ENCODE measurements at places on chromosomes 4 and X.

DNA sequence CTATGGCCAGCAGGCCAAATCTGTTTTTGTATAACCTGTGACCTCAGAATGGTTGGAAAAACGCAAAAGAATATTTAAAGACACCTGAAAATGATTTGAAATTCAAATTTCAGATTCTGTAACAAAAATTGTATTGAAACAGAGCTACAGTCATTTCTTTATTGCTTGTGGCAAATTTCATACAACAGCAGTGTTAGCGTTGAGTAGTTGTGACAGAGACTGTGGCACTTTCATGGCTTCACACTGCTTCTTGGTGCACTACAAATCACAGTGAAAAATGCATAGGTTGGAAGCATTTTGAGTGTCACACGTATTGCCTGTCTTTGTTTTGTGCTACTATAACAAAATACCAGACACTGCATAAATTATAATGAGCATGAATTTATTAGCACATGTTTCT, 12.2 kb upstream of the PARM1 start:
- DNase-seq = no peak

DNA sequence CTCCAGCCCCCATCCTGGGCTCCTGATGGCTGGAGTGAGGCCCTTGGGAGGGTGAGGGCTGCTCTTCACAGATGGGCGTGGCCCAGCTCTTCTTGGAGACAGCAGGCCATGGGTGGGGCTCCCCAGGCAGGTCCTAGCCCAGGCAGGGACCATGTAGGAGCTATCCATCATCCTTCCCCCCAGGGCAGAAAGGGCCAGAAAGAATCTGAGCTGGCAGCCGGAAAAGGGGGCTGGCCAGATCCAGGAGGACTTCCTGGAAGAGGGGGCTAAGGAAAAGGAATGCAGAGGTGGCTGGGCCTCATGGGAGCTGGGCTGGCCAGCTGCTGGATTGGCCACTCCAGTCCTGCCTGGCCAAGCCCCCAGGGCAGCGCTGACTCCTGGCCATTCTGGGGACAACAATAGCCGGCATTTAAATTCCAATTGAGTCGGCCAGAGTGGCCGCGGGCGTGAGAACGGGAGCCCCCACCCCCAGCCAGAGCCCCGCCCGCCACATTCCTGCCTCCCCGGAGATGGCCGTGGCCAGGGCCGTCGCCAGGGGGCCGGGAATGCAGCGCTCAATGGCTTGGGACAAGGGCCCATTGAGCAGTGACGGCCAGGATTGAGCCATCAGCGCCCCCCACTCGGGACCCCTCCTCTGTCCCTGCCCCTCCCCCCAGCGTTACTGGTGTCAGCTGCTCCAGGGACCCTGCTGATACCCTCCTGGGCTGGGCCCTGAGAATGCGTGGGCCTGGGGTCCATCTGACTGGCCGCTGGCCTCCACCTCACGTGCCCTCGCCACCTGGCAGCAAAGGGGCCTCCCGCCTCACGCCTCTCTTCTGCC, 15.1 kb upstream of the FGFR3 start:
- DNase-seq = no peak

DNA sequence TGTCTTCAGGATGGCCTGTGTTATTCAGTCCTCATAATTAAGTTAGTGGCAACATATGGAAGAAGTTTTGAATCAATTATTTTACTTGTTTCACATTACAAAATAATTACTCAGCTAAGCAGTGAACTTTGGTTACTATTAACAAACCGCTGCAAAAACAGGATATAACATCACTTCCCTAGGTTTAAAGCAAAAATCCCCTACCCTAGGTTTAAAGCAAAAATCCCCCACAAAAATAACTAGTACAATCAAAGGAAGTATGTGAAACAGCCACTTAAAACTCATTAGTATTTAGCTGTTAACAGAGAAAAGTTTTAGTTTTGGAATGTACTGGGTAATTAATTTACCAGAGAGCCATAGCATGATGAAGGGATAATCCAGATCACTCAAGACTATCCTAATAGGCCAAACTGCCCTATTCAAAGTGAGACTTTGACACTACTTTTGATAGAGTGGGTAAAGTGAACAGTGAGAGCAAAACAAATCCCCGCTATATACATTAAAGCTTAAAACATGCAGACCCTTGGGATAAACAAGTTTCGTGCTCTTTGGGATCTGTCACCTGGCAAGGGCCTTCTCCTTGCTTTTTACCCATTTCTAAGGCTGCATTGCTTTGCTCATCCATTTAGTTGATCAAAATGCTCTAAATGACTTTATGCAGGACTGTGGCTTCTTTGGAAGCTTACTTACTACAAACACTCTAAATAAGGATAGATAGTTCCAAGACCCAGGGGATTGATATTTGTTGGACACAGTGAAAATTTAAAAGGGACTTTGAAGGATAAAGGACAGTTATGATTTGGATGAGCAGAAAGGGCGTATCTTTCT, 36.4 kb upstream of the GPR174 start:
- DNase-seq = no peak

GRCh38 chrX:1581132-1581531, 10.3 kb upstream of the AKAP17A start:
- peak; percentile 6 for DNase-seq

DNA sequence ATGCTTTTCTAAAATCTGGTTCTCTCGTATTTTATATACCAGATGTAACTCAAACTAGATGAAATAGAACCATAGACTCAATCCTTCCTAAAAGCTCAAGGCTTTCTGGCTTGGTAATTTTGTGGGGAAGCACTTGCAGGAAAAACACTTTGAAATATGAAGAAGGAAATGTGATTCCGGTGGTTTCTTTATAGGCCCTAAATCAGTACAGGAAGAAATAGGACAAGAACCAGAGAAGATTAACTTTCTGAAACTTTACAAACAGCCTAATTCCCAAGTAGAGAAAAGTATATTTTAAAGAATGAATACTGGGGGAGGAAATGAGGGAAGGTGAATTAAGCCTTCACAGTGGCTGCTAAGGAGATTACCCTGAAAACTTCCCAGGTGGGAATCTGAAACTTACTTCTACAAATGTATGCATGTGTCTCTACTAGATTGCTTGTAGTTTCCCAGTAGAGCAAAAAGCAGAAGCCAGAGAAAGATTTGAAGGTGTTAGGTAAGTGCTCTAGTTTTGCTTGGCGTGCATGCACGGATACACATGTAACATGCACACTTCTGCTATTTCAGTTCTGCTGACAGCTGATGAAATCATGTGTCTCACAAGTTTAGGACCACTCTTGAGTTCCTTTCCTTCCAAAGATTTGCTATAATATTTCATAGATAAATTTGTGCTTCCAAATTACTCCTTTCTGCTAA, 92.1 kb downstream of the AFF1 start:
- DNase-seq = no peak

GRCh38 chr4:26992657-26993361, 132.2 kb downstream of the STIM2 start:
- DNase-seq = no peak

DNA sequence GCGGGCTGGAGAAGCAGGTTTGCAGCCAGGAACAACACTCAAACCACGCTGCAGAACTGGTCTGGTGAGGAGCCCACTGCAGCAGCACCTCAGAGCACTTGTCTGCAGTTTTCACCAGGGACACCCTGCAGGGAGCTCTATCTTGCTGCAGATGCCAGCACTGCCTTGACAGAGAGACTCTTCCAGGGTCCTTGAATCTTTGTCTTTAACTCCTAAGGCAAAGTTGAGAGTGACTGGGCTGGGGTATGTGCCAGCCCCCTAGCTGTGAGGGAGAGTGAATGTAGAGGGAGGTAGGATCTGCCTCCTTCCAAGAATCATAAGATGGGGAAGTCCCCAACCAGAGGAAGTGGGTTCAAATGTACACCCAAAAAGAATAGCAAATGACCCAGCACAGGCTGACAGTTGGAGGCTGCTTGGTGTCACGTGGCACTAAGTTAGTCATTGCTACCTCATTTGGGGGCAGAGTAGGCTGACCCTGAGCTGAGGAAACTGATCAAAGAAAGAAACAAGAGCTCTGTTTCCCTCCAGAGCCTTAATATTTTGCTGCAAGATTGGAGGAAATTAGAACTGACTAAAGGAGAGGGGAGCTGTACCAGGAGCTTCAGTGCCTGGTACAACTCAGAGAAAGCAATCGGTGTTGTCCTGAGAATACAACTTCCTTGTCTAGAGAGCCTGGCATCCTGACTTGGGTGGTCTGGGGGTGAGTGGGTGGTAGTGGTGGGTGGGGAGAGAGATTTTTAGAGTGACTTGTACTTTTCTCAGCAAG, 28.2 kb upstream of the HUWE1 start:
- DNase-seq = no peak

GRCh38 chrX:149639568-149639967, 8.0 kb upstream of the TMEM185A start:
- no peak for DNase-seq

DNA sequence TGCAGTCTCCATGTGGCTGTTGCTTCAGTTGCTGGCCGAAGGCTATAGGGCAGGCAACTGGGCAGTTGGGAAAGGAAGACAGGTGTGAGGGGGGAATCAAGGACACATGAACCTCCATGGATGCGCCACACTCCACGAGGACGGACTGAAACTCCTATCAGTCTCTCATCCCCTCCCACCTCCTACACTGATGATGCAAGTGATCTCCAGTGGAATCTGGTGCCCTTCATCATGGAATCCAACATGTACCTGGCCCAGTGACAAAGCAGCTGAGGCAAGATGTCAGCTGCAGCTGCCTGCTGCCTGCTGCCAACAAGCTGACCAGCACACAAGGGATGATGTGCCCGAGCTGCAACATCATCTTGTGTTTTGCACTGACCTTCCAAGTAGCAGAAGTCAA, 26.0 kb upstream of the MGST2 start:
- no peak for DNase-seq

DNA sequence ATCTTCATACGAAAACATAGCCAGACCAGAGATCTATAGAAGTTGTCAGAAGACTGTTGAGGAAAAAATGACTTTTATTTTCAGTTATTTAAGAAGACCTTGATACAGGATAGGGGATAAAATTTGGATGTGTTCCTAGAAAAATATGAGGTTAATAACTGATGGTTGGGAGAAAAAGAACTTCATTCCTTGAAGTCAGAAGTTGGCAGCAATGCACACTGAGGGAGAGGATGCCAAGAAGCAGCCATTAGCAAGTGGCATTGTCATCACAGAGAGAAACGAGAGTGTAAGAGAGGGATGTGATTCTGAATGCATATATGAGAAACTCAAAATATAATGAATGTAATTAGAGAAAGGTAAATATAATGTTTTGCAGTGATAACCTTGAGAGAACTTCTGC, 382.1 kb upstream of the EPHA5 start:
- DNase-seq = no peak

DNA sequence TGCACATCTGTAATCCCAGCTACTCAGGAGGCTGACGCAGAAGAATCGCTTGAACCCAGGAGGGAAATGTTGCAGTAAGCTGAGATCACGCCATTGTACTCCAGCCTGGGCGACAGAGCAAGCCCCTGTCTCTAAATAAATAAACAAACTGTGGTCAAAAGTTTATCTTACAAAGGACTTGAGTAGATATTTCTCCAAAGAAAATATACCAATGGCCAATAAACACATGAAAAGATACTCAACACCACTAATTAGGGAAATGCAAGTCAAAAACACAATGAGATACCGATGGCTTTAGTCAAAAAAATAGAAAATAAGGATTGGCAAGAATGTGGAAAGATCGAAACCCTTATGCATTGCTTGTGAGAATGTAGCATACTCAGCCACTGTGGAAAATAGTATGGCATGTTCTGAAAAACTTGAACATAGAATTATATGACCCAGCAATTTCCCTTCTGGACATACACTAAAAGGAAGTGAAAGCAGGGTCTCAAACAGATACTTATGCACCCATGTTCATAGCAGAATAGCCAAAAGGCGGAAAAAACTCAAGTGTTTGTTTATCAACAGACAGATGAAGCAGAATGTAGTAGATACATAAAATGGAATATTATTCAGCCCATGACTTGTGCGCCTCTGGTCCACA, 2.0 kb upstream of the CFAP97 start:
- no peak for DNase-seq

DNA sequence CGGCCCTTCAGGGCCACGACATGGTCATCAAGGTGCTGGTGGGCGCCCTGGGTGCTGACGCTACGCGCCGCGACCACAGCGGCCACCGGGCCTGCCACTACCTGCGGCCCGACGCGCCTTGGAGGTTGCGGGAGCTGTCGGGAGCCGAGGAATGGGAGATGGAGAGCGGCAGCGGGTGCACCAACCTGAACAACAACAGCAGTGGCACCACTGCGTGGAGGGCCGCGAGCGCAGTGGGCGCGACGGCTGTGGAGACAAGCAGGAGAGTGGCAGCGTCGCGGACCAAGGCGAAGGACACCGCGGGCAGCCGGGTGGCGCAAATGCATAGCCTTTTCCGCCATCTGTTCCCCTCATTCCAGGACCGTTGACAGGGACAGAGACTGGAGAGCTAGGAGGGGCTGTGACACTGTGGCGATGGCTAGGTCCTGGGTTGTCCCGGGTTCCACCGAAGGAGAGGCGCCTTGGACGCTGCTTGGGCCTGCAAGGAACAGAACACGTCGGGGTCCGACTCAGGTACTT, 919 bp downstream of the SOWAHD start:
- no peak for DNase-seq

DNA sequence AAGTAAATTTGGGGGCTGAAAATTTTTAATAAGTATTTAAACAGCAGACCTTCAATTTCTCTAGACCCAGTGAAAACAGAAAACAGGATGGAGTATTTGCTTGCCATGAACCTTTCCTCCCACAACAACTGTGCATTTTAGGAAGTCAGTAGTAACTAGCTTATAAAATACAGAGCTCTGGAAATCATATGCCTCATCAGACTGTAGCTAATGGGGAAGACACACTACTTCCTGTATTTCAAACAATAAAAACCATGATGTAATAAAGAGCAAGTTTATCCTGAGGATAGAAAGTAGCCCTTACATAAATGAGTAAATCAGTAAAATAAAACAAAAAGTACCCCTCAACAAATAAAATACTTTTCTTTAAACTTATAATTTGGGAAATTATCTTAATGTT, 280.1 kb upstream of the ZFP42 start:
- DNase-seq = no peak

GRCh38 chr4:150328496-150328895, 250.3 kb downstream of the DCLK2 start:
- DNase-seq = no peak

GRCh38 chr4:10667701-10668326, 16.8 kb downstream of the CLNK start:
- DNase-seq = peak; percentile 9

DNA sequence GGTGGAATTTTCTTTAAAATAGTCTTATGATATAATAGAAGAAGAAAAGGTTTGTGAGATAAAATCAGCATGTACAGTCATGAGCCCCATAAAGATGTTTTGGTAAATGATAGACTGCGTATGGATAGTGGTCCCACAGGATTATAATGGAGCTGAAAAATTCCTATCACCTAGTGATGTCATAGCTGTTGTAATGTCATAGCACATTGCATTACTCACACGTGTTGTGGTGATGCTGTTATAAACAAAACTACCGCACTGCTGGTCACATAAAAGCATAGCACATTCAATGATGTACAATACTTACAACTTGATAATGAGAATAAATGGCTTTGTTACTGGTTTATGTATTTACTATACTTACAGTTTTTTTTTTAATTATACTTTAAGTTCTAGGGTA, 715.2 kb upstream of the HTR2C start:
- DNase-seq = no peak

All from NCI-H1436 (cell line).